DMS79 (cell line): ENCODE measurements at places on chromosomes 1 and 21.
A peak's percentile ranks its signal among the peaks of the same experiment; 100 is the strongest.

GRCh38 chr1:17852383-17852782 lies 97.2 kb downstream of the ACTL8 start:
- peak; percentile 96 for DNase-seq

- DNase-seq = no peak
Observed at GRCh38 chr1:236154671-236155398, 12.5 kb downstream of the GPR137B start.

GRCh38 chr1:28301368-28302174 lies 27.3 kb upstream of the MED18 start:
- no peak for DNase-seq

GRCh38 chr1:229251185-229251584 lies 19.7 kb upstream of the RAB4A start:
- DNase-seq = no peak

DNA sequence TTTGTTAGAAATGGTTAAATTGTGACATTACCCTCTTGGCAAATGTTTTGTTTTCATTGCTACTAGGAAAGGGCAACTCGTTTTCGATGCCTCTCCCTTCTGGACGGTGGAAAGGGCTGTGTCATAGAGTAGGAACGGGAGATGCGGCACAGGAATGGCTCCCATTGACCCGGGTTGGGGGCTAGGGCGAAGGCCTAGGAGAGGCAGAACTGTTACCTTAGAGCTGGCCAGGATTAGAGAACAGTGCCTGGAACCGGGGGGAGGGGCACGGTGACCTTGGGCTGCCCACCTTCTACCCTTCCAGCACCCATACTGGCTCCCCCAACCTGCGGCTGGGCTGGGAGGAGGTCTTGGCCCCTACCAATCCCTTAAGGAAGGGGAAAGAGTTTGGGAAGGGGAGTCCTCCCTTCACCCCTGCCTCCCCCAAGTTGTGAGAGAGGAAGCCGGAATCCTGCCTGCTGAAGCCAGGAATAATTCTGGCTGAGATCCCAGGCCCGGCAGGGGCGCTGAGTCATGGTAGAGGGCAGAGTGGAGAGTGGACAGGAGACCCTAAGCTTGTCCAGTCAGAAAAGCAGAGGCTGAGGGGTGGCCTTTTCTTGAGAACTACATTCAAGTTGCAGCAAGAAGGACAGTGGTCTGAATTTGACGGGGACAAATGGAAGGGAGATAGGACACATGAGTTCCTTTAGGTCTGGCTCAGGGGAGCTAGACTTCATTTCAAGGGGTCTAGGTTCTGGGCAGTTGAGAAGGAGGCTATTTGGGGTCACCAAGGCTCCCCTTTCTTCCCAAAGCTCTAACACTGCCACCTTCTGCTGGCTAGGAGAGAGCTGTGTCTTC lies 8.2 kb downstream of the LMNA start:
- peak; percentile 44 for DNase-seq

DNA sequence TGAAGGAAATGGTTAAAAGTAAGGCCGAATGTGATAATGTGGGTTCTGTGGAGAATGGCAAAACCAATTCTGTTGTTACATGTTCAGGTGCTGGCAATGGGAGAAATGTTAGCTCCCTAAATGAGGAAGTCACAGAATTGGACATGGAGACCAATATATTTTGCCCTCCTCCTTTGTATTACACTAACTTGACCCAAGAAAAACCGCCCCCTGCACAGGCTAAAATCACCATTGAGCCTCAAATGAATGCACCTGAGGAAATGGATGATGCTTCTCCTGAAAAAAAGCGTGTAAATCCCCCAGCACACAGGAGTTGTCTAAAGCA lies 932 bp downstream of the MAP10 start:
- no peak for DNase-seq

- no peak for DNase-seq
Observed at GRCh38 chr1:199303035-199303434, 664.2 kb downstream of the PTPRC start.

DNA sequence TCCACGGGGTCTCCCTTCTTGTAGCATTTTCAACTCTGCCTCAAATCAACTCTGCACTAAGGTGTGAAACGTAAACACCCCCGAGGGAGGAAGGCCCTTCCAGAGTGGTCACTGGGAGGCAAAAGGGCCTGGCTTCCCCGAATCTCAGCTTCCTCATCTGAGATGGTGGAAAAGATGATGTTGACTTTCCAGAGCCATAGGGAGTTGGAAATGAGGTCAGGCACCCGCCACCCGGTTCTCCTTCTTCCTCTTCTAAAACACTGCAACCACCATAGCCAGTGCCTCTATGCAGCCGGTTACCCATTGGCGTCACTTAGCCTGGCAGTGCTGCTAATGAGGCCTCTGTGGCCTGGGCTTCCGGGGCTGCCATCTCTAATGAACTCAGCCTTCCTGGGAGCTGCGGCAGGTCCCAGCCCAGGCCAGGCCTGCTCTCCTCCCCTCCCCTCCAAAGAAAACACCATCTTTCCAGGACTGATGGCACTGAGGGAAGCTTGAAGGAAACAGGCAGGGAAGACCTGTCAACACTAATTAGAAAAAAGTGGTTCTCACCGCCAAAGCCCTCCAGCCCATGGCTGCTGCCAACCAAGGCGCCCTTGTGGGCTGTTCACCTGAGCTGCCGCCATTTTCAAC lies 175.0 kb downstream of the KAZN start:
- no peak for DNase-seq

DNA sequence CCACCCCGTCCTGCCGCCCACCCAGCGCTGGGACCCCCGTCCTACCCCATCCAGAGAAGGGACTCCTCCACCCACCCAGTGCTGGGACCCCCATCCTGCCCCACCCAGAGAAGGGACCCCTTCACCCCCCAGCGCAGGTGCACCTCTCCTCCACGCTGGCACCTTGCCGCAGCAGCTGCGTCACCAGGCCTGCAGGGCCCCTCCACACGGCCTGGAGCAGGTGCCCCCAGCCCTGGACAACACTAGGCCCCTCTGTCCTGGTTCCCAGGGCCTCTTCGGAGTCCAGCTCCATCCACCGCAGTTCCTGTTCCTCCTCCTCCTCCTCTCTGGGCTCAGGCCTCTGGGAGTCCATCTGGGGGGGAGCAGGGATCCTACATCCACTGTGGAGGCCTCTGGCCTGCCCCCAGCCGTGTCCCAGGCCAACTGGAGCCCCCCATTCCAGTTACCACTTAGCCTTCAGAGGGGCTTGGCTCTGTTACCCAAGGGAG lies 378 bp downstream of the ANKRD65 start:
- no peak for DNase-seq

DNA sequence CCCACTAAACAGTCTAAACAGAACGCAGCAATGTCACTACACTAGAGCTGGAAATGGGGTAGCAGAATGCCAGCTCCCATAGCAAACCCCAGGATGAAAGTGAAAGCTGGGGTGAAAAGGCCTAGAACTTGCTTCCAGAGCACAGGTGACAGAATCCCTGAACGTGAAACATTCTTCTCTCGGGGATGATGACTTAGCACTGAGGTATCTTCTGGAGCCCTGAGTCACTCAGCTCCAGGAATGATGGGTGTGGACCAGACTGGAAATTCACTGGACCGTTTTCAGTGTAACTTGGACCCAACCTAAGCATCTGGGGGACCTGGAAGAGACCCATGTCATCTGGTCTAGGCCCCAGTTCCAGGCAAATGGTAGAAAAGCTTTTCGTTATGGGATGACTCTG lies 108.9 kb downstream of the CDC7 start:
- DNase-seq = no peak
